ENCODE measurements at places on chromosomes 2 and 18.

GRCh38 chr2:96642564-96643360 lies at the start of gene FER1L5:
Gene FER1L5 (plus strand): TSS chr2:96642764. CDS start chr2:96642837, 73 bp downstream.
- DNase-seq: no peak

DNA sequence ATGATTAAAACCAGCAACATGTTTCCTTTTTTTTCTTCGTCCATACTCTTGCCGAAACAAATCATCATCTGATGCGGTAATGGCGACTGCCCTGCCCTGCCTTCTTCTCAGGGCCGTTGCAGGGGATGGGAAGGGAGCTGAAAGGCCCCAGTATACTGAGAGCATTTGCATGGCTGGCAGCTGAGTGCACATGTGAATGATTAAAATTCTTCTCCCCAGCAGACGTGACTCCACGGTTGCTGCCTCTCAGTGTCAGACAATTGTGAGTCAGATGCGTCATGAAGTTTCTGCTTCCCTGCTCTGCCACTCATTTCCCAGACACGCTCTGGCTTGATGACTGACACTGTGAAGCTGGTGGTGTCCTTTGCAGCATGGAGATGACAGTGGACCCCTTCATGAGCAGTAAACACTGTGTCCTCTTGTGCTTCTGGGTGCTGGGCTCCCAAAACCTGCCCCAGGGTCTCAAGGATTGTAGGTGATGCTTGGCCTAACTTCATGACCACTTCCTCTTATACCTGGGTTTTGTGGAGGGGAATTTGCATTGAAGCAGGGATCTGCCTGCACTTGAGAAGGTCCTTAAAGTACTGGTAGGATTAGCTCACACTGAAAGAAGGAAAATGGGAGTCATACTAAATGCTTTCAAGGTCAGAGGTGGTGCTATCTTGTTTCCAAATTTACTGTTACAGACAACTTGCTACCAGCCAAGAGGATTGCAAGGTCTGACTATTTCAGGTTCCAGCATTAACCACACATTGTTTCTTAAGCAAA lies 222.5 kb upstream of the COPS8 start:
- DNase-seq: no peak

- peak; percentile 44 for DNase-seq
These were observed 5.2 kb downstream of the TMEM127 start for GRCh38 chr2:96260387-96261260.

DNA sequence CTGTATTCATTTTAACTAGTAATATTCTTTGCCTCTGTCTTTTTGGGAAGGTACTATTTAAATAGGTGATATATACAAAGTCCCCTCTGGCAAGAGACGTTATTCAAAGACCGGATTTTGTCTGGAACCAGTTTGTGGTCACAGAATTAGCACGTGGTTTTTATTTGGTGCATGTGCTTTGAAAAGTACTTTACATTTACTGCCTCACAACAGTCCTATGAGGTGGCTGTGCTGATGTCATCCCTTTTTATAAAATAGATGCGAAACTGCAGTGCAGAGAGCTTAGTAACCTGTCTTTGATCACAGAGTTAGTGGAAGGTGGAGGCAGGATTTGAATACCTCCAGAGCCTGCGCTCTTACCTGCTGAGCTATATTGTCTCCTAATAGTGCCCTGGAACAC lies 4.0 kb downstream of the LPIN1 start:
- peak; percentile 44 for DNase-seq

- no peak for DNase-seq
These were observed 94.2 kb downstream of the LRRC30 start for GRCh38 chr18:7325126-7325430.

- DNase-seq: no peak
These were observed 21.0 kb upstream of the FAHD2A start for GRCh38 chr2:95381212-95382191.

GRCh38 chr2:1715184-1716013 lies 28.9 kb downstream of the PXDN start:
- no peak for DNase-seq

DNA sequence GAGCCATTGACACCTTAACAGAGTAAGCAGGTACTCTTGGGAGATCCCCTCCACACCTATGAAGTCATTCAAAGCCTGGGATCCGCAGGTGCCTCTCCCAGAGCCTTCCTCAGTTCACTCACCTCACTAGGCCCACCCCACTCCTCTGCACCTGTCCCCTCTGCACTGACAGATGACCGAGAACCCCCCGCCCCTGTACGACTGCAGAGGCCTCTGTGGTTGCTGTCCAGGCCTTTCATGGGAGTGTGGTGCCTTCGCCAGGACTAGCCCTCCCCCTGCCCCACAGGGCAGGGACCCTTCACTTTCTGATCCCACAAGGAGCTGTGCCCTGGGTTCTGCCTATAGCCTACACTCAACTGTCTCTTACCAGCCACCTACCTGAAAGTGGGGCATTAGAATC lies 238.5 kb downstream of the ZBTB7C start:
- no peak for DNase-seq

DNA sequence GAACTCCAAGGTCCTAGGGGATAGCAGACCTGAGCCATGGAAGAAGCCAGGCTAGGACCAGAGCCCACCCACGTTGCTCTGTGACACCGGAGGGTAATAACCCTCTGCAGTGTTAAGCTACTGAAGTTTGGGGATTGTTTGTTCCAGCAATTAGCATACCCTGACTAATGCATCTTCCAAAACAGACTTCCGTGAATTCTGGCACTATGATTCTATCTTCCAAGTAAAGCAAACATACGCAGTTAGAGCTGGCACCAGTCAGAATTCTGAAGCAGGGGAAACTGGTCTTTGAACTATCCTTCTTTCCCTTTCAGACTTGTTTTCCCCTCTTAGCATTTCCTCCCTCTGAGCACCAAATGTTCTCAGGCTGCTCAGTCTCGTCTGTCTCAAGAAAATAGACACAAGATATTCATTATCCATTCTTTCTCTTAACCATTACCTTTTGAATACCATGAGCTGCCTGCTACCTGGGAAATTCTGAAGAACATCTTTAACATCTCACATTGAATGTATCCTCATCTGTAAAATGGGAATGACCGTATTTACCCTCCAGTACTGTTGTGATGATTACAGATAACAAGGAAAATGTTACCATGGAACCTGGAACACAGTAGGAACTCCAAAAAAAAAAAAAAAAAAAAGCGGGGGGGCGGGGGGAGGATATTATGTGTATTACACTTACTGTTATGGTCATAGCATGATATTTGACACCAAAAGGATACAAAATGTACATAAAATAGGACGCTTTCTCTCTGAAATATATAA lies 108.2 kb downstream of the TCF4 start:
- no peak for DNase-seq

DNA sequence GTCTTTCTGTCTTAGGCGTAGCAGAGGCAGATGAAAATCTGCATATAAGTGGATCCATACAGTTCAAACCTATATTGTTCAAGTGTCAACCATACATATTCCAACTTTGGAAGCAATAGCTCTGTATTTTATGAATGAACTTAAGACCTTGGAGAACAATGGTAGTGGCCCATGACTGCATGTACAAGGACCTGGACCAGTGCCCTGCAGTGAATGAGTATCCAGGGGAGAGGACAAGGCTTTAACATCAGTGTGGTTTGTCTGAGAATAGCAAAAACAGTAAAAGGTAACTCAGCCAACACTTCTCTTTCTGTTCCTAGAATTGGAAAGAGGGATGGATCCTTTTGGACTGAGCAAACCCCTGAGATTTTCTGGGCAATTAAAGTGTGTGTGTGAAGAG lies 230.8 kb upstream of the LINC00305 start:
- DNase-seq: no peak

DNA sequence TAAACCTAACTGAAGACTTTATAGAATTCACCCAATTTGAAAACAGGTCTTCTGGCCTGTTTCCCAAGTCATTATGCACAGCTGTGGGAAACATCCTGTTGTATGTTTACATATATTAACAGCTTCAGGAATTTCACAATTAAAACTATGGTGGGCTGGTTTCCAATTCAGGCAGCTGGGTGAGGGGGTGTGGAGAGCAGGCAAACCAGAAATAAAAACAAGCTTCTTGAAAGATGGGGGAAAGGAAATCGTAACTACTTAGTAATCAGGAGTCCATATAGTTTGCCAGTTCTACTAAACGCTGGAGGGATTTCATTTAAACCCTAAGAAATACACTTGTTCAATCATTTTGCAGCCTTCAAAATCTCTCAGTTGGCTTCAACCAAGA lies 22.8 kb downstream of the ATP8B1 start:
- DNase-seq: no peak

- DNase-seq: peak; percentile 26
These were observed 144.9 kb upstream of the ID2 start for GRCh38 chr2:8536686-8537561.

GRCh38 chr2:58466804-58467203 lies 225.7 kb upstream of the FANCL start:
- no peak for DNase-seq

- DNase-seq: peak; percentile 30
These were observed 14.3 kb downstream of the MALL start for GRCh38 chr2:110101280-110101844.

GRCh38 chr2:112157472-112157871 lies 19.3 kb downstream of the FBLN7 start:
- peak; percentile 23 for DNase-seq

GRCh38 chr2:96844405-96844808 lies 586 bp upstream of the ANKRD23 start:
- DNase-seq: no peak

DNA sequence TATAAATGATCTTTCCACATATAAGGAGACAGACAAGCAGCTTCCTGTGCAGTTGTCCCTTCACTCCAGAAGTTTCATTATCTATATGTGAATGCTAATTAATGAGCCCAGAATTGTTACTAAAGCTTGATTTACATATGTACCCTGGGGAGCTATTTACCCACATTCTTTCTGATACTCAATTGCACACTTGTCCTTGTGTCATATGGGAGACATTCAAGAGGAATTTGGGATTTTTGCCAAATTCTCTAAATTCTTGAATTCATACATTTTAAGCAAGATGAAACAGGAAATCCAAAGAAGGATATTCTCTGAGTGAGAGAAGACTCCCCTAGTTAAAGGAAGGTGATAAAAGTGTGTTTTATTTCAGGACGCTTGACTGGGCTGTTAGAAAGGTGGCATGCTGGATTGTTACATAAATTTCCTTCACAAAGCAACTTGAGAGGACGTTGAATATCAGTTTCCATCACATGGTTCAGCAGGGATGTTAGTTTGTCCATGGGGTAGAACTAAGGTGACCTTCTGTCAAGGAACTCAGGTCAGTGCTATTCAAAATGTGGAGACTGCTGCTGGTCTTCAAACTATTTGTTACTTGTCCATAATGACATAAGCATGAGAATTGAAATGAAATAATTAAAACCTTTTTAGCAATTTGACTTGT lies 368.2 kb downstream of the IRS1 start:
- DNase-seq: no peak

DNA sequence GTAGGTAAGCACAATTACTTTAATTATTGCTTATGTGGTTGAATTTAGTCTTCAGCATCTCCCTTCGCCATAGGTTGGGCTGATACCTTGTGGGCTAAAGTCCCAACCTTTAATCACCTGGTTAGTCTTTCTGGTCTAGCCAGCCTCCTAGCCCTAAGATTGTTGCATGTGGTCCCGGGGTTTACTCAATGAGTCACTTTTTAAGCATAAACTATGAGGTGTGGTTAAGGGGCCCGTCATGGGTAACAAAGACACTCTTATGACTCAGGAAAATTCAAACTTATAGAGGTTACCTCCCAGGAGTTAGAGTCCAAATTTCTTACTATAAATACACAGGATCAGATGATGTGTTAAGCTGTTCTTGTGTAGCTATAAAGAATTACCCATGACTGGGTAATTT lies 841.6 kb downstream of the TRIB2 start:
- no peak for DNase-seq

GRCh38 chr2:214774108-214774507 lies 35.4 kb downstream of the BARD1 start:
- DNase-seq: no peak

DNA sequence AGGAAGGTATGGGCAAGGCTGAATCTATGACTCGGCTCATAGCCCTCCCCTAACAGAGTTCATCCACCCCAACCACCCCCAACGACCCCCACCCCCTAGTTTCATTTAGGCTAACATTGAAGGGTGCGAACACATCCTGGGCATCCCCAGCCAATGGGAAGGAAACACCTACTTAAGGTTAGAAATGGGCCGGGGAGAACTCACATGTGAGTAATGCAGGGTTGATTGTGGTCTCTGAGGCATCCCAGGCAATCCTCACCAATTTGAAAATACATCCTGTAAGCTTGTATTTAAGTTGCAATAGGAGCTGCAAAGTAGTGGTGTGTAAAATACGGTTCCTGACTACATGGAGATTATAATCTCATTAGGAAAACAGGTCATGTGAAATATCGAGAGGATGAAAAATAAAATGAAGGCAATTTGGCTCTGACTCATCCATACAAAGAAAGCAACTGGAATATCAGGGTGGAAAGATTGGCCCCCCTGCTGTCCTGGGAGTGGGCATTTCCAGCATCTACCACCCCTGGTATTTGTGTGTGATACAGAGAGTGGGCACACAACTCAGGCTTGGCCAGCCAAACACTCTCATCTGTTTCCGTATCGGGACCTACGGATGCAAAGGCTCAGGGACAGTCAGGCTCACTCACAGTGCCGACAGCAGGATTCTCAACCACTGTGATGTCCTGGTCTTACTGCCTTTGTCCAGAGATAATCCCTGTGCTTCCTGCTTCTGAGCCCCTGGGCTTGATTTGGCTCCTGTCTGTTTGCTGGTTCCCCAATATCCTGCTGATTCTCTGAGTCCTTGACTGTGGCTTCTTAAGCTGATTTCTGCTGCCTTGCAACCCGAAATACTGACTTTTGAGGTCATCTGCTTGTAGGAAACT lies 90.0 kb upstream of the NCKAP5 start:
- DNase-seq: no peak

- DNase-seq: no peak
These were observed 1231.2 kb upstream of the CELF4 start for GRCh38 chr18:38796762-38797161.

DNA sequence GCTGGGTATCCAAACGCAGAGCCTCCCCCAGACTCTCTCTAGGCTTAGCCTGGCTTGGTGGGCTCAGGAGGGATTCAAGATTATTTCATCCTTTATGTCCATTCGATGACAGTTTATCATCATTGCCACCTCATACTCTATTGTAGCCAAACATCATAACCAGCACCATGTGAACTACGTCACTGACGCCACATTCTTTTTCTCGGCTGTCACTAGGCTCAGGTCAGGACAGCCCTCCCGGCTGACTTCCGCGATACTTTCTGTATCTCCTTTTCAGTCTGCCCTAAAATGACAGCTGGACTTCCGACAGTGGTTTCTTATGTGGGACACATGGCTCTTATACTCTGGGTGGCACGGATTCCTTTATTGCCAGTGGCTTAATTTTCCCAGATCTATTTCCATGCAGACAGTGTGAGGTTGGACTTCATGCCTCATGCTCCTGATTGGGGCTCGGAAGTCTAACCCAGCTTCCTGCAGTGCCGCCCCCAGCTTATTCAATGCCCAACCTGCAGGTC lies 39.8 kb upstream of the SMIM21 start:
- no peak for DNase-seq

Measured in stimulated activated CD8-positive, alpha-beta memory T cell treated with anti-CD3 and anti-CD28 coated beads, Interleukin-4, amount 100 ng/mL, for 48 hours (primary cell).